Activated CD4-positive, alpha-beta T cell treated with anti-CD3 and anti-CD28 coated beads for 36 hours (primary cell): ENCODE measurements at places on chromosomes 3 and 15. TPM values are rescaled to one million over a fixed set of nuclear protein-coding genes. Genes with fewer than 3 reads are reported as not detected.

- H3K4me1 ChIP-seq, result no peaks in the 10 kb centered on the region
- DNase-seq, result no peak
- no peak overlapping the region for H3K27ac ChIP-seq
- no peaks in the 10 kb centered on the region for H3K36me3 ChIP-seq
- no peaks in the 10 kb centered on the region for H3K27me3 ChIP-seq
Measured at GRCh38 chr3:175956964-175957363, 1097.8 kb downstream of the NAALADL2 start.

DNA sequence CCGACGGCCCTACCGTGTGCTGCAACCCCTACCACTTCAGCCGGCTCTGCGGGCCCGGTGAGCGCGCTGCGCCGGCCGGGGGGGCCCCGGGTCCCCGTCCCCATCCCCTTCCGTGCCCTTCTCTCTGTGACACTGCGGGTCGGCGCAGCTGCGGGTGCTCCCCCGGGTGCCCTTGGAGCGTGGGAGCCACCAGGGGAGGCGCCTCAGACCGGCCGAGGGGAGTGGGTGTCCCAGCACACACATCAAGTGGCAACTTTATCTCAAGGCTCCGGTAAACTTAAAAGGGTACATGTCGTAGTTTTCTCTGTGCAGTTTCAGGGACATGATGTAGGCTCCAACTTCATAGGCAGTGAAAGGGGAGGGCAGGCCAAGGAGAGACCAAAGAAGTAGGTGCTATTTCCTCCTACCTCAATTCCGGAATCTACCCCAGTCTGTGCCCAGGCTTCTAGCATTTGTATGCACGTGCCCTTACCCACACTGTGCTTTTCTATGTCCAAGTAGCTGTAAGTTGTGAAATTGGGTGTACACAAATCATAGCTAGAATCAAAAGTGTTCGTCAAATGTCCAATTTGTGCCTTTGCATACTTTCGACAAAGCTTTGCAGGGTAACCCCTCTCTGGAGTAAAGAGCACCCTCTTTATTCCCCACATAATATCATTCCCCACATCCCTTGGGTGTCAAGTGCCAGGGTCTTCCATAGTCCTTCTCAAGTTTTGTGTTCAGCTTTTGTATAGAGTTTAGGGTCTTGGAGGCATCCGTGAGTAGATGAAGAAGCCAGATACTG, 2.2 kb downstream of the SMAD6 start:
- peaks cover 14% of the 10 kb centered on the region for H3K4me1 ChIP-seq
- DNase-seq, result peak; percentile 17
- peak overlapping the region; percentile 61 for H3K4me3 ChIP-seq
- H3K36me3 ChIP-seq, result no peaks in the 10 kb centered on the region
- H3K27ac ChIP-seq, result no peak overlapping the region

DNA sequence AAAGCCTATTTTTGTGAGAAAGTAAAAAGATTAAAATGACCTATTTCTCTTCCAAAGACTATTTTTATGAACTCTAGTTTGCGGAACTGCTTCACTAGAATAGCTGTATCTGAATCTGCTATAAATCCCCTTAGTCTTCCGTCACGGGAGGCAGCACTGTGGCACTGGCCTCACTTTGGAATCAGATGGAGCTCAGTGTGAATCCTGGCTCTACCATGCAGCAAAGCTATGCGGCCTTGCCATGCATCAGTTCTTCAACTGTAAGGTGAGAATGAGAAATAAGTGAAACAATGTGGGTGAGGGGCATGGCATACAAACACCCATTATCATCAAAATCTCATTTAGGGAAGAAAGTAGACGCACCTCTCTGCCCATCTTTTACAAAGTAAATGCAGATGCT, 27.5 kb upstream of the CSPG5 start:
- no peaks in the 10 kb centered on the region for H3K27me3 ChIP-seq
- H3K36me3 ChIP-seq, result peaks cover 48% of the 10 kb centered on the region
- no peak overlapping the region for H3K27ac ChIP-seq
- H3K4me3 ChIP-seq, result no peak overlapping the region
- DNase-seq, result no peak
- H3K4me1 ChIP-seq, result no peaks in the 10 kb centered on the region

DNA sequence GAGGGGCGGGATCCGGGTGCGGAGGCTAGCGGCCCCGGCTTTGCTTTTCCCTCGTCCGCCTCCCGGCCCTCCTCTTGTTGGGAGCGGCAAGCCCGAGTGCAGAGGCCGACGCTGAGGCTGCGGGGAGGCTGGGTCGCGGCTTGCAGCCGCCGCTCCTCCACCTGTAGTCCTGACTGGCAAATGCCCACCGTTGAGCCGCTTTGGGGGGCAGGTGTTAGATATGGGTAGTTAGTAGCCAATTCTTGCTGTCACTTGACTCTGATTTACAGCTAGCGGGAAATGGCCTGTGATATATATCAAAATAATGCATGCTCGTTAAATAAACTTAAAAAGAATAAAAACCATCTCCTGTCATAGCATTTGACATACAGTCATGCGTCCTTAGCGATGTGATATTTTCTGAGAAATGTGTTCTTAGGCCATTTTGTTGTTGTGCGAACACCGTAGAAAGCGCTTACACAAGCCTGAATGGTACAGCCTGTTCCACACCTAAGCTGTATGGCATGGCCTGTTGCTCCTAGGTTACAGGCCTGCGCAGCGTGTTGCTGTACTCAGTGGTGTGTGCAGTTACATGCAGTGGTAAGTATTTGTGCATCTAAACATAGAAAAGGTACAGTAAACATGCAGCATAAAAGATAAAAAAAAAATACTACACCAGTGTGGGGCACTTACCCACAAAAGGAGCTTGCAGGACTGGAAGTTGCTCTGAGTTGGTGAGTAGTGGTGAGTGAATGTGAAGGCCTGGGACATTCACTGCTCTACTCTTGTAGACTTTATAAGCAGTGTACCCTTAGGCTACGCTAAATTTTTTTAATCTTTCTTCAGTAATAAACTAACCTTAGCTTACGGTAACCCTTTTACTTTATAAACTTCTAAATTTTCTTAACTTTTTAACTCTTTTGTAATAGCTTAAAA, 873 bp downstream of the CAPN7 start:
- H3K27me3 ChIP-seq, result no peaks in the 10 kb centered on the region
- peak overlapping the region; percentile 85 for H3K4me3 ChIP-seq
- H3K4me1 ChIP-seq, result peaks cover 23% of the 10 kb centered on the region
- peaks cover 9% of the 10 kb centered on the region for H3K36me3 ChIP-seq

DNA sequence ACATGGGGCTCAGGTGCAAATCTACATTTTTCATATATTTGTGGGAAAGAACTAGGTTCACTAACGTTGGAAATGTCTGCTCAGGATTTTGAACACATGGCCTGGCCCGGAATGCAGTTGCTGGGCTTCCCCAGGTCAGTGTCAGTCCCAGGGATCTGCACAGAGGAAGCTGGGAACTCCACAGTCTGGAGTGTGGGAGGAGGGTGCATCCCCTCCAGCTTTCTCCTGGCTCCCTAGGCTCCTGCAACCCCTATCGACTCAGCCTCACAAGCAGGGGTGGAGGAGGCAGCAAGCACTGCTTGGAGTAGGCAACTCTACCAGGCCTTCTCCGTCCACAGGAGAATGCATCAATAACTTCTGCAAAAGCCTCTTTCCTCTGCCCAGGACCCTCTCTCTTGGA, 30.1 kb upstream of the HCN4 start:
- H3K27ac ChIP-seq, result no peak overlapping the region
- H3K27me3 ChIP-seq, result peaks cover 7% of the 10 kb centered on the region
- no peak for DNase-seq
- H3K4me3 ChIP-seq, result no peak overlapping the region
- H3K36me3 ChIP-seq, result no peaks in the 10 kb centered on the region
- no peaks in the 10 kb centered on the region for H3K4me1 ChIP-seq

DNA sequence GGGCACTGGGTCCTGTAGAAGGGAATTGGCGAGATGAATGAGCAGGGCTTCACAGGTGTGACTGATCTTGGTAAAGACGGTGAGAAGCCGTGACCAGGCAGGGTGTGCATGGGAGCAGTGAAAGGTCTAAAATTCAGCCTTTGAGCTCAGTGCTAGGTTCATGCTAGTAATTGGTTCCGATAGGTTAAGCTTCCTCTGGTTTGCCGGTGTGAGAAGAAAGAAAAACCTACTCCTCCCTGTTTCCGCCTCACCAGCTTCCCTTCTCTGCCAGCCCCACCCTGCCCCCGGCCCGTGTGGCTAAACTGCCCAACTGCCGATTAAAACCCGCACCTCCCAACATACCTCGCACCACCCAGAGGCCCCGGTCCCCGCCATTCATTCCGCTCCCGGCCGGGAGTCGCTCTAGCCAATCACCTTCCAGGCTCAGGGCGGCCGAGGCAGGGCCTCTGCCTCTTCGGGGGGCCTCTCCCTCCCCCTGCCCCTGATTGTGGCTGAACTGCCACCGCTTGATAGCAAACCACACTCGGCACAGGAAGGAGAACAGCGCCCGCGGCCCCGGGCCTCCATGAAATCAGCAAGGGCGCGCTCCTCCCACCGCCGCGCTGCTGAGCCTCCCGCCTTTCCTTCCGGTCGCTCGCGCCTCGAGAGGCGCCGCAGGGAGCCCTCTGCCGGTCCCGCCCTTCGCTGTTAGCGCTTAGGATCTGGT, 7.3 kb upstream of the NRROS start:
- H3K4me3 ChIP-seq, result peak overlapping the region; percentile 81
- DNase-seq, result peak; percentile 93
- H3K4me1 ChIP-seq, result peaks cover 55% of the 10 kb centered on the region
- H3K27me3 ChIP-seq, result no peaks in the 10 kb centered on the region
- peak overlapping the region; percentile 95 for H3K27ac ChIP-seq
- no peaks in the 10 kb centered on the region for H3K36me3 ChIP-seq

GRCh38 chr3:168951884-168952283, 711.6 kb downstream of the MECOM start:
- H3K27ac ChIP-seq, result no peak overlapping the region
- H3K4me1 ChIP-seq, result no peaks in the 10 kb centered on the region
- no peaks in the 10 kb centered on the region for H3K36me3 ChIP-seq
- no peaks in the 10 kb centered on the region for H3K27me3 ChIP-seq
- H3K4me3 ChIP-seq, result no peak overlapping the region

GRCh38 chr3:76410762-76411281, 625.5 kb upstream of the ZNF717 start:
- no peaks in the 10 kb centered on the region for H3K36me3 ChIP-seq
- no peak for DNase-seq

DNA sequence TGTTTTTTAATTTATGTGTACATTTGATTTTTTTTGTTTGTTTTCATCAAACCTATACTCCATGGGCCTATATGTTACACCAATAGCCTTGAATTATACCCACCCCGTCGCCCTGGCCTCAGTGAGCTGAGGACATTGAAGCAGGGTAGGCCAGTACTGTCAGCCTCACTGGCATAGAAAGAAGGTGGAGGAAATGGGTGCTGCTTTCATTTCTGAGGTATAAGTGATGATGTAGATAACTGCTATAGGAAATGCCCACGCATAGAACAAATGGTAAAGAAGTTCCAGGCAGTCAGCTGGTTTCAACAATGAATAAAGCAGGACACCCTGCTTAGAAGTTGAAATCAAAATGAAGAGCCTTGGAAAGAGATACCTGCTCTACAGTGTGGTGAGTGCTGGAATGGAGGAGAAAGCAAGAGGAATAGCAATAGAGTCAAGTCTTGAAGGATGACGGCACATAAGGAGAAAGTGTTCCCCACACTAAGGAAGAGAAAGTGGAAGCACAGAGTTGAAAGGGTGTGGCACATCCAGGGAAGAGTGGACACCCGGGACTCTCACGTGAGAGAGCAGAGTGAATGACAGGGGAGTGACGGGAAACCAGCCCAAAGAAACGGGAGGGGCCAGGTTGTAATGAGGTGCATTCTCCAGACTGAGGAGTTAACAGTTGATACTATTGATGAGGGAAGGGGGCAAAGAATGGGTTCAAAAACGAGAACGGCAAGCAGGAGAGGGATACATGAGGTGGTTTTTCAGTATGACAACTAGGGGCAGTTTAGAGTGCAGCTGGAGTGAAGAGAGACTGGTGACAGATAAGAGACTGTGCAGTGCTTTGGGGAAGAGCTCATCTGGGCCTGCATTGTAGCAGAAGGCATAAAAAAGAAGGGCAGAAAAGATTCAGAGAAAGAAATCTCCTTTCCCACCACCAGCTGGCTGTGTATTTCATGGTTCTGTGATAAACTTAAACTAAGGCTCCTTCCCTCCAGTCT, 70.5 kb downstream of the KLHL25 start:
- peaks cover 72% of the 10 kb centered on the region for H3K36me3 ChIP-seq
- peak overlapping the region; percentile 98 for H3K27ac ChIP-seq
- peak; percentile 45 for DNase-seq
- peaks cover 68% of the 10 kb centered on the region for H3K4me1 ChIP-seq

- no peaks in the 10 kb centered on the region for H3K27me3 ChIP-seq
- H3K4me3 ChIP-seq, result no peak overlapping the region
- H3K4me1 ChIP-seq, result no peaks in the 10 kb centered on the region
- H3K36me3 ChIP-seq, result no peaks in the 10 kb centered on the region
- H3K27ac ChIP-seq, result no peak overlapping the region
Measured at GRCh38 chr15:40914486-40914885, 14.7 kb upstream of the DLL4 start.

GRCh38 chr15:64599226-64599625, 138.8 kb downstream of the ZNF609 start:
- H3K27me3 ChIP-seq, result no peaks in the 10 kb centered on the region
- H3K4me3 ChIP-seq, result no peak overlapping the region
- DNase-seq, result no peak
- H3K4me1 ChIP-seq, result peaks cover 65% of the 10 kb centered on the region
- peak overlapping the region; percentile 28 for H3K27ac ChIP-seq

GRCh38 chr15:90091156-90091931, 10.9 kb downstream of the IDH2 start:
- no peak overlapping the region for H3K4me3 ChIP-seq
- peaks cover 31% of the 10 kb centered on the region for H3K4me1 ChIP-seq
- no peaks in the 10 kb centered on the region for H3K27me3 ChIP-seq
- H3K36me3 ChIP-seq, result peaks cover 46% of the 10 kb centered on the region
- no peak overlapping the region for H3K27ac ChIP-seq

GRCh38 chr15:73965758-73966113, 26.4 kb downstream of the STOML1 start:
- peak; percentile 36 for DNase-seq
- no peaks in the 10 kb centered on the region for H3K27me3 ChIP-seq
- H3K36me3 ChIP-seq, result no peaks in the 10 kb centered on the region
- H3K27ac ChIP-seq, result peak overlapping the region; percentile 76
- peak overlapping the region; percentile 66 for H3K4me3 ChIP-seq

DNA sequence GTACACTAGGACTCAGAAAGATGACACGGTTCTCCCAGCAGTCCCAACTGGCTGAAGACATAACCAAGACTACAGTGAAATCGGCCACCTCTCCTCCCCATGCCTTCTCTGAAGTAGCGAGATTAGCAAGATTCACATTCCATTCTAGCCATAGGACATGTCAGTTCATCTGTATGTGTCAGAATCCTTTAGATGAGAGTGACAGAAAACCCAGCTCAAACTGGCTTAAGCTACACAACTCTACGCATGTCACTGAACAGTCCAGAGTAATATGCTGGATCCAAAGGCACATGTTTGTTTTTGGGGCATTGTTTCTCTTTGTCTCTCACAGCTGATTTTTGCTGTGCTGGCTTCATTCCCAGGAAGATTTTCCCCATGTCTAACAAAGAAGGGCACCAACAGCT, 75.8 kb downstream of the RARB start:
- peaks cover 5% of the 10 kb centered on the region for H3K27me3 ChIP-seq
- H3K4me3 ChIP-seq, result no peak overlapping the region
- H3K27ac ChIP-seq, result no peak overlapping the region
- no peaks in the 10 kb centered on the region for H3K36me3 ChIP-seq
- no peak for DNase-seq

The UTS2B gene
- not detected for total RNA-seq

The EXD1 gene
- not detected for total RNA-seq

The ALDH1A3 gene
- total RNA-seq, result not detected

The ALDH1L1 gene
- total RNA-seq, result 0.05 TPM

The ULK4 gene
- total RNA-seq, result 13.1 TPM

The LEKR1 gene
- total RNA-seq, result 0.53 TPM

The SUMF1 gene
- 3.5 TPM for total RNA-seq

The CCR2 gene
- not detected for total RNA-seq

The NPAP1 gene
- total RNA-seq, result not detected

The SLC7A14 gene
- not detected for total RNA-seq
